ENCODE measurements at places on chromosomes 5 and 9. TPM values are rescaled to one million over a fixed set of nuclear protein-coding genes. Genes with fewer than 3 reads are reported as not detected.

GRCh38 chr5:135223891-135224625 is 175.0 kb downstream of the MACROH2A1 start:
- no peaks in the 10 kb centered on the region for H3K27me3 ChIP-seq
- H3K36me3 ChIP-seq, result no peaks in the 10 kb centered on the region
- no peak overlapping the region for H3K4me3 ChIP-seq
- no peaks in the 10 kb centered on the region for H3K4me1 ChIP-seq

Gene TRPM6
- total RNA-seq, result not detected

GRCh38 chr5:115372146-115372545 is 75.7 kb upstream of the CCDC112 start:
- peaks cover 12% of the 10 kb centered on the region for H3K27me3 ChIP-seq
- H3K27ac ChIP-seq, result no peak overlapping the region
- no peak overlapping the region for H3K4me3 ChIP-seq
- H3K36me3 ChIP-seq, result no peaks in the 10 kb centered on the region

Gene GGTA1
- not detected for total RNA-seq

Gene PCDHB4
- total RNA-seq, result not detected

- no peaks in the 10 kb centered on the region for H3K4me1 ChIP-seq
- H3K36me3 ChIP-seq, result peaks cover 3% of the 10 kb centered on the region
- no peaks in the 10 kb centered on the region for H3K27me3 ChIP-seq
Observed at GRCh38 chr5:96709152-96709821, 47.1 kb downstream of the CAST start.

DNA sequence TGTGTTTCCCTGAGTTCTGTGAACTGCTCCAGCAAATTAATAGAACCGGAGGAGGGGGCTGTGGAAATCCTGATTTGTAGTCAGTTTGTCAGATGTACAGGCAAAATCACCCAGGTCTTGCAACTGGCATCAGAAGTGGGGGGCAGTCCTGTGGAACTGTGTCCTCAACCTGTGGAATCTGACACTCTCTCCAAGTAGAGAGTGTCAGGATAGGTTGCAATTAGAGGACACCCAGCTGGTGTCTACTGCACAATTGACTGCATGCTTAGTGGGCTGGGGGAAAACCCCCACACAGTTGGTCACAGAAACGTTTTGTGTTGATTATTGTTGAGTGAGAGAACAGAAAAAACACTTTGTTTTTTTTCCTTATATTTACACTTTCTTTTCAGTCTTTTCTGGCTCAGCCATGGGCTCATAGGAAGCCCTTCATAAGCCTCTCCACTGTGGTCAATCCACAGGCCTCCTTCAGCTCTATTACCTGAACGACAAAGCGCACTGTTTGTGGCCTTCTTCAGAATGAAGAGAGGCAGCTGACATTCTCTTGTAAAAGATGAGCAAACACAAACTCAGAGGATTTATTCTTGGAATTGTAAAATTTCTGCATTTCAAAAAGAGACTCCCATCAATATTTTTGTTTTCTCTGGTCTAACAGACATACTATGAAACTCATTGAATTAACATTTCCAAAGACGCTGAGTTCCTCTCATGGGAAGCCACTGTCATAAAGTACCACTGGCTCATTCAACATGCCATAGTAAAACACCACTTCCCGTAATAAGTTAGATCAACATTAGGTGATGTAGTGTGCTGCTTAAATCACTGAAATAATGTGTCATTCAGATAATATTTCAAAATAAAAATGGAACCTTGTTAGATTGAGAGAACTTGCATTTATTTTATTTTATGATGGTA is 348.9 kb upstream of the RFX3 start:
- H3K4me3 ChIP-seq, result no peak overlapping the region
- no peaks in the 10 kb centered on the region for H3K4me1 ChIP-seq
- no peaks in the 10 kb centered on the region for H3K36me3 ChIP-seq

Gene PCA3
- total RNA-seq, result not detected

- H3K4me3 ChIP-seq, result no peak overlapping the region
- H3K27me3 ChIP-seq, result no peaks in the 10 kb centered on the region
- peaks cover 26% of the 10 kb centered on the region for H3K36me3 ChIP-seq
- H3K27ac ChIP-seq, result no peak overlapping the region
Observed at GRCh38 chr5:16597946-16598694, 18.7 kb downstream of the RETREG1 start.

DNA sequence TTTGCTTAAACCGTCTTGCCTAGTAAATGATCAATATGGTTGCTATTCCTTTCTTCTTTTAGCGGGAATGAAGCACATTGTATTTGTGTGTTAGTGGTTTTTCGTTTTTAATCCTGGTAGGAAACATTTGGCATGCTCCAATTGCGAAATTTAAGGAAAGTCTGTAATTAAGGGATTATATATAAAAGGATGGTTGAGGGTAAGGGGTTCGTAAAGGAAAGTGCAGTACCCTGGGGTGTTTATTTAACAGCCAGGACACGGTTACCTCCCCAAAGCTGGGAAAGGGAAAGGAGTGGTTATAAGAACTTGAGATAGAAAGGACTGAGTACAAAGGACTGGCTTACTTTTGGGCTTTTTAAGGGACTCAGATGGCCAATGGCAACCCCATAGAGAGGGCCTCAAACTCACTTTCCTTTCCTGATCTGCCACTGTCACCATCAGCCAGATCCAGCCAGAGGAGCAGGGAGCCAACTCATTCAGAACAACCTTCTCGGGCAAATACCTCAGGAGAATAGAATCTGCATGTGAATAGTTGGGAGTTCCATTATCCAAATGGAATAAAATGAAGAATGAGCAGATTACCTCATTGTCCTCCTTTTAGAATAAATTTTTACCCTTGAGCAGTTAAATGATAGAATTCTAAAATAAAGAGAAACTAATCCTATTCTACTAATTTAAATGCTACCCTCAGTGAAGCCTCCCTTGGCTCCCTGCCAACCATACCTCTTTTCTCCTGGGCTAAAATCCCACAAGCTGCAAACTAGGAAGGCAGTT is 117.7 kb downstream of the SNCAIP start:
- H3K27ac ChIP-seq, result no peak overlapping the region
- no peaks in the 10 kb centered on the region for H3K36me3 ChIP-seq
- no peaks in the 10 kb centered on the region for H3K4me1 ChIP-seq

Gene CKMT2
- not detected for total RNA-seq

Gene GCNT4
- 11.5 TPM for total RNA-seq

Gene PPWD1
- total RNA-seq, result 102 TPM

Gene FOXD4L5
- total RNA-seq, result not detected

DNA sequence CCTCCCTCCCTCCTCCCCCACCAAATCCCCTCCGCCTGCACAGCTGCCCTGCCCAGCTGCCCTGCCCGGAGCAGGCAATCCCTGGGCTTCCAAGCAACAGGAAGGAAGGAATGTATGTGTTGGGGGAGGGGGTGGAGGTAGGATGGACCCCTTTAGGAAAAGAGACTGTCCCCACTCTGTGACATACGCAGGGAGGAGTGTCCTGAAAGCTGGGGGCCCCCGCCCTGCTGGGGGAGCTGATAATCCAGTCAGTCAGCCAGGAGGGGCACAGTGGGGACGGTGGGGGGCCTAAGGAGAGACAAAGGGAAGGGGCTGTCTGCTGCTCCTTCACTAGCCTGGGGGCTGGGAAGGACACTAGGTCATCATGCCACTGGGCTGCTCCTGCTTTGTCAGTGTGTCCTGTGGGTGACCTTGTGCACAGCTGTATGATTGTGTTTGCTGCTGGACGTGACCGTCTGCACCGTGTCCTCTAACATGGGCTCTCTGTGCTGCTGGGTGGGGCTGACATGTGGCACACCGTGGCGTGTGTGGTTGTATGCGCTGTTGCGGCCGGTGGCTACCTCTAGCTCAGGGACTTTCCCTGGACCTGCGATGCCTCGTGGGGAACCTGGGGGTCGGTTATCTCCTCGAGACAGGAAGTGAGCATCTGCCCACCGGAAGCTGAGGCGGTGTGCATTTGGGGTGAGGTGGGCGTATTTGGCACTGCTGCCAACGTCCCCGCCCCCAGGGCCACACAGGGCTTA is 3.0 kb downstream of the N4BP3 start:
- peak overlapping the region; percentile 25 for H3K4me3 ChIP-seq
- H3K27me3 ChIP-seq, result peaks cover 55% of the 10 kb centered on the region
- H3K4me1 ChIP-seq, result peaks cover 37% of the 10 kb centered on the region
- DNase-seq, result peak; percentile 38
- peak overlapping the region; percentile 25 for H3K27ac ChIP-seq
- no peaks in the 10 kb centered on the region for H3K36me3 ChIP-seq

DNA sequence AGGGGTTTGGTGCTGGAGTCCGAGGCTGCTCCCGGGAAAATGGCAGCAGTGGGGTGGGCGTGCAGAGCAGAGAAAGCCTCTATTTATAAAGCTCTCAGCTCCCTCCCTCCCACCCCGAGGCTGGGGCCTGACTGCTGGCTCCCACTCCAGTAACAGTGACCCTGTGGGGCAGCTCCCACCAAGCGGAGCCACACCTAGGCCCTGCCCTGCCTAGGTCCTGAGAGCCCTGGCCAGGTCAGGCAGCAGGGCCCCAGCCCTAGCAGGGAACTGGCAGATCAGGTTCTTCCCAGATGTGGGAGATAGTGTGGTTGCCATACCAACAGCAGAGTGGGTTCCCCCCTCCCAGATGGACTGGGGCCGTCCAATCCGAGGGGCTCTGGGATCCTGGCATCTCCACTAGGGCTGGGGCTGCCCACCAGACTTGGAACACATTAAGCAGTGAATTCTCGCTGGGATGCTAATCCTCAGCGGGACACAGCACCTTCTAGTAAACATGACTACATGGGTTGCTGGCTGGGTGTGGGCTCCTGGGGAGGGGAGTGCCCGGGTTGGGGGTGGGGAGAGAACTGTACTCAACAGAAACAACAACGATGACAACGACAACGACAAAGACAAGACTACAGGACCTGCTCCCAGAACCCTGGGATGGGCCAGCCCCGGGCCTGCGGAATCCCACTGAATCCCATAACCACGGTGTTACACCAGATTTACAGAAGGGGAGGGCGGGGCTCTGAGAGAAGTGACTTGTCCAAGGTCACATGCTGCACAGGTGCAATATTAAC is 1.5 kb downstream of the SH3GLB2 start:
- no peak overlapping the region for H3K27ac ChIP-seq
- H3K36me3 ChIP-seq, result no peaks in the 10 kb centered on the region
- no peak for DNase-seq
- no peaks in the 10 kb centered on the region for H3K27me3 ChIP-seq

Gene CNTFR
- not detected for total RNA-seq

Gene ODF2
- total RNA-seq, result 32.8 TPM

DNA sequence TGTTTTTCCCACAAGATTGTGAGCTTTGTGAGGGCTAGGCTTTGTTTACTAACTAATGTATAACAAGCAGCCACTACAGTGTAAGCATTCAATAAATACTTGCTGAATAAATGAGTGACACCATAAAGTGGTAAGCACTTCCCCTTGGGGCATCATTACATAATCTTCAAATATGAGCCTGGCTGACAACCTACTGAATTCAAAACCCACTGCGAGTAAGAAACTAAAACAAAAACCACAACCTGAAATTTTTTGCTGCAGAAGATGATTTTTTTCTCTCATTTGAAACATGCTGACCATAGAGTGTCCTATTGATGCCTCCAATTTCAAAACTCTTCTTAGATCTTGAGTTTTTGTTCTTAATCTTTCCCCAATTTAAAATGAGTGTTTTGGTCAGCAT is 331.3 kb upstream of the CCNG1 start:
- H3K27me3 ChIP-seq, result no peaks in the 10 kb centered on the region
- H3K4me1 ChIP-seq, result no peaks in the 10 kb centered on the region
- no peak overlapping the region for H3K4me3 ChIP-seq
- no peak overlapping the region for H3K27ac ChIP-seq
- no peak for DNase-seq
- H3K36me3 ChIP-seq, result no peaks in the 10 kb centered on the region

Gene DDX4
- total RNA-seq, result not detected

- H3K27me3 ChIP-seq, result no peaks in the 10 kb centered on the region
- no peaks in the 10 kb centered on the region for H3K4me1 ChIP-seq
- H3K27ac ChIP-seq, result no peak overlapping the region
- no peaks in the 10 kb centered on the region for H3K36me3 ChIP-seq
Observed at GRCh38 chr5:55446640-55447351, 88.0 kb downstream of the PLPP1 start.

Gene PCDHB16
- not detected for total RNA-seq

Gene WNT8A
- total RNA-seq, result not detected

Gene SH3PXD2B
- total RNA-seq, result 0.38 TPM

DNA sequence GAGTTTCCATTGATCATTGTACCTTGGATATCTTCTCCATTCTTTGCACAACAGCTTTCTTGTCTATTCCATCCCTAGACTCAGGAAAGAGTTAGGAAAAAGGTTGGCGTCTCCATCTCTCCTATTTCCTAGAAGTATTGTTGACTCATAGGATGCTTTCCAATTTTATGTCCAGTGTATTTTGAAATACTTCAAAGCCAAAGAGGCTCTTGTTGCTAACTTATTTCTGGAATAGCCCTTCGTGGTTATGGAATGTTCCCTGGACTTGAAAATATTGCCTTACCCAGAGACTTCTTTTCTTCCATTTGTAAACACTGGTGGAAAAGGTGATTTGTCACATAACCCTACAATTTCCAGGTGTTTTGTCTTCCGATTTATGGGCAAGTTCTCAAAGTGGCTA is 402.3 kb upstream of the ZNF608 start:
- H3K27ac ChIP-seq, result no peak overlapping the region
- no peaks in the 10 kb centered on the region for H3K36me3 ChIP-seq
- no peak for DNase-seq
- no peaks in the 10 kb centered on the region for H3K27me3 ChIP-seq

Gene ADGRD2
- total RNA-seq, result not detected

- DNase-seq, result no peak
- H3K27ac ChIP-seq, result no peak overlapping the region
- no peaks in the 10 kb centered on the region for H3K4me1 ChIP-seq
- no peaks in the 10 kb centered on the region for H3K36me3 ChIP-seq
- H3K4me3 ChIP-seq, result no peak overlapping the region
Observed at GRCh38 chr9:121895358-121895757, 197.8 kb downstream of the TTLL11 start.

- no peak overlapping the region for H3K27ac ChIP-seq
- no peak for DNase-seq
- H3K4me3 ChIP-seq, result no peak overlapping the region
- peaks cover 6% of the 10 kb centered on the region for H3K36me3 ChIP-seq
- peaks cover 7% of the 10 kb centered on the region for H3K4me1 ChIP-seq
- no peaks in the 10 kb centered on the region for H3K27me3 ChIP-seq
Observed at GRCh38 chr9:134437403-134438194, 111.3 kb downstream of the RXRA start.

Gene ACOT12
- not detected for total RNA-seq

DNA sequence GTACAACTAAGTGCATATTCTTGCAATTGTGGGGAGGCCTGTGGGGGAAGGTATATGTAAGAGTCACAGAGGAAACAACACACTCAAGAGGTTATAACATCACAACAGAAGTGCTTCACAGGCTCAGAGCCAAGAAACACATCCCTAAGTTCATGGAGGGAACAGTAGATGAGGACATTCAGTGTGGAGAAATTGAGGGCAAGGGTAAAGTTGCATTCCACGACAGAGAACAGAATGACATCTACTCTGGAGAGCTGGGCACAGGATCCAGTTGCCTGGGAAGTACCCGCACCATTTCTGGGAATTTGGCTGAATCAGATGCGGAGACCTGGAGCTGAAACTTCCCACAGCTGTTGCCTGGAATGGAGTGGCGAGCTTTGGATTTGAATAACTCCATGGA is 197.2 kb downstream of the NXNL2 start:
- H3K36me3 ChIP-seq, result no peaks in the 10 kb centered on the region
- no peaks in the 10 kb centered on the region for H3K27me3 ChIP-seq
- no peak for DNase-seq
- H3K4me3 ChIP-seq, result no peak overlapping the region

Gene PCDHB5
- 0.30 TPM for total RNA-seq
